Stimulated activated CD4-positive, alpha-beta T cell treated with anti-CD3 and anti-CD28 coated beads, Interleukin-4, amount 100 ng/mL, for 24 hours (primary cell): ENCODE measurements at places on chromosomes 11 and 22.

- no peak for DNase-seq
Measured at GRCh38 chr11:43738600-43739409, 58.3 kb downstream of the HSD17B12 start.

- DNase-seq: peak; percentile 54
Measured at GRCh38 chr11:6755303-6755952, 16.3 kb downstream of the OR2AG2 start.

DNA sequence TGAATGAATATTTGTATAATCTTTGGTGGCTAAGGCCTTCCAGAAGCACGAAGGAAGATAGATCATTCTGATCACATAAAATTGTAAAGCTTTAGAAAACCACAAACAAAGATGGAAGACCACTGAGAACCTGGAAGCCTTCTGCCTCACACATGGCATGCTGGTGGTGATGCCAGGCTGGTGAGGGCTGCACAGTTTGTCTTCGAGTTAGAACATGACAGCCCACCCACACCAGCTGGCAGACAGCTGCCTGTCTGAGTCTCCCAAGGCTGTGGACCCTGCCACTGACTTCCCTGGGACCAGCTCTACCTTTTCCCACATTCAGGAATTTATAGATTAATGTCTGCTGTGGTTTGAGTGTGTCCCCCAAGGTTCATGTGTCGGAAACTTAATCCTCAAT lies 48.8 kb upstream of the B3GAT1 start:
- no peak for DNase-seq

DNA sequence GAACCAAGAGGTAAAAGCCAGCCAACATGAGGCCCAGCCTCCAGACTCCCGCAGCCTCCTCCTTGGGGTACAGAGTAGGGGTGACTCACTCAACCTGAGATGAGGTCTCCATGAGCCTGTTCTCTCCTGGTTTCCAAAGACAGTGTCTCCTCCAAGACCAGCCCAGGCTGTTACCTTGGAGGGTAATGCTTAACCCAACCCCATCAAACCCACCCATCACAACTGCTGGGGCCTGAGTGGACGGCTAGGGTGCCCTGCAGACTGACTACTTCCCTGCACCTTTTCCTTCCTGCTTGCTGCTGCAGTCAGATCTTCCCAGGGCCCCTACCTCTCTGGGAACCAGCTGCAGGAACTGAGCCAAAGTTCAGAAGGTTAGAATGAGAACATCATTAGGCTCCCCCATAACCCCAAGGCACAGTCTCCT lies 5.1 kb upstream of the NOL12 start:
- DNase-seq: no peak

GRCh38 chr11:93216511-93217101 lies 18.8 kb upstream of the SLC36A4 start:
- no peak for DNase-seq

DNA sequence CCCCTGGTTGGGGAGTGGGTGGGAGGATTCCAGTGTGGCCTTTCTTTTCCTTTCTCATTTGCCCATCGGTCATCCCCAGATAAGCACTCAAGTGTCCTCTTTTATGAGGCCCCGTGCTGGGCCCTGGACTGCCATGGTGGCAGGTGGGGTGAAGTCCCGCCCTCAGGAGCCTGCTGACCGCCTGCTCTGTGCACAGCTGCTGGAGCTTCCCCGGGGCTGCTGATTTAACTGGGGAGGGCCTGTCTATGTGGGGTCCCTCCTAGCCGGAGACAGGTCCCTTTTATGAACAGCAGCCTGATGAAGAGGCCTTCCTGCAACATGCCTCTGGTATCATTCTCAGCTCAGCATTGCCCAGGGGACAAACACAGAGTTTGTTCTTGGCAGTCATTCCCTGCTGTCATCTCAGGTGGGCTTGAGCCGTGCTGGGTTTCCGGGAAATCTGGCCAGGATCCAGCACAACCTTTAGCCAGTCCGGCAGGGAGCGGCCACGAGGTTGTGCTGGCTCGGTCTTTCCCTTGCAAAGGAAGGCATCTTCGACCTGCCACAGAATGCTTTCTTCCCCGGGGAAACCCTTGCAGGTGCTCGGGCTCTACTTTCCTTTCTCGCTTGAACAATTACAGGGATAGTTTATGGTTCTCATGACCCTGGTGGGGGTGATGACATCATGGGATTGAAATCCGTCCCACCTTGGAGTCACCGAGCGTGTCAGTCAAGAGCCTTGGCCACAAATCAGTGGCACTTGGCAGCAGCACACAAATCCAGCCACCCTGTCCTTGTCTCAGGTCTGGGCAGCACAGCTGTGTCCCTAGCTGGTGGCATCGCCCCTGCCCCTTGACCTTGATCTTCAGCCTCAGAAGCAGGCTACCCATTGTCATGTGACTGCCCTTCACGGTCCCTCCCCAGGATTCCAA lies 20.1 kb downstream of the ST14 start:
- no peak for DNase-seq

DNA sequence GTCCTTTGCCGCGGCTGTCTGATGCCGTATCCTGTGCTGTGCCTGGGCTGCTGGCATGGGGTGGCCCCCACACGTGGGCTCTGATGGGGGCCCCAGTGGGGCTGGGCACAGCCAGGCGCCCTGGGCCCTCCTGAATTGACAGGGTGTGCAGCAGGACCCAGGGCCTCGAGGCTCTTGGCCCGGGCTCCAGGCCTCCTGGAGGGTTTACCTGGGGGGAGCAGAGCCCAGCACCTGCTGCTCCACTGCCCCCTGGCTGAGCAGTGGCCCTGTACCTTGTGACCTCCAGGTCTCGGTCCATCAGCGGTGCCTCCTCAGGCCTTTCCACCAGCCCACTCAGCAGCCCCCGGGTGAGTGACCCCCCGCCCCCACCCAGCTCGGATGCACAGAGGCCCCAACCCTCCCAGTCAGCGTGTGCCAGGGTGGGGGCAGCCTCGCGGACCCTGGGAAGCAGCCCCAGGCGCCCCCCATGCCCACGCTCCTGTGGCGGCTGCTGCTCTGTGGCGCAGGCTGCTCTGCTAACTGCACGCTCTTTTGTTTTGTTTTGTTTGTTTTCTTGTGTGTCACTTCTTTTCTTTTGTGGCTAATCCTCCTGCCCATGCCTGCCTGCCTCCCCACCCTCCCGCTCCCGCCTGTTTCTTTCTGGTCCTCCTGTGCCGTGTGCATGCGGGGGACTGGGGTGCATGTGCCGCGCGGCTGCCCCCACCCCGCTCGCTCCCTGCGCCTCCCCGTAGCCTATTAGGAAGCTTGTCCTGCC lies 36.9 kb downstream of the MOB2 start:
- DNase-seq: no peak

DNA sequence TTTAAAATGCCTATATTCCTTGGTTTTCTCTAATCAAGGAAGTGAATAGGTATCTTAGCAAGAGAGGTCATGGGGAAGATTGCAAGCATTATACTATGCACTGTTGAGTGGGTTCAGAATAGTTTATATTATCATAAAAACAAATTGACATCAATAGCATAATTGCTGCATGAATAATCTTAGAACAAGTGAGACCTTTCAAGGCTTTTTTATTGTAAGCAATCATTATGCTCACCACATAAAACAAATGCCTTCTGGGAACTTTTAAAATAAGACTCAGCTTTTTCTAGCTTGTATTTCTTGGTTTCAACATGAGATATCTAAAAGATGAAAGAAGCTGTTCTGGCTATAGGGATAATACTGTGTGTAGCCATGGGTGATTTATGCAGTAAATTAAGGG lies 135.6 kb upstream of the ZC3H12C start:
- no peak for DNase-seq
